Central memory CD4-positive, alpha-beta T cell (primary cell): ENCODE measurements at places on chromosomes 16 and 17.

GRCh38 chr16:66273053-66273452, 93.4 kb upstream of the CDH5 start:
- no peak for DNase-seq

DNA sequence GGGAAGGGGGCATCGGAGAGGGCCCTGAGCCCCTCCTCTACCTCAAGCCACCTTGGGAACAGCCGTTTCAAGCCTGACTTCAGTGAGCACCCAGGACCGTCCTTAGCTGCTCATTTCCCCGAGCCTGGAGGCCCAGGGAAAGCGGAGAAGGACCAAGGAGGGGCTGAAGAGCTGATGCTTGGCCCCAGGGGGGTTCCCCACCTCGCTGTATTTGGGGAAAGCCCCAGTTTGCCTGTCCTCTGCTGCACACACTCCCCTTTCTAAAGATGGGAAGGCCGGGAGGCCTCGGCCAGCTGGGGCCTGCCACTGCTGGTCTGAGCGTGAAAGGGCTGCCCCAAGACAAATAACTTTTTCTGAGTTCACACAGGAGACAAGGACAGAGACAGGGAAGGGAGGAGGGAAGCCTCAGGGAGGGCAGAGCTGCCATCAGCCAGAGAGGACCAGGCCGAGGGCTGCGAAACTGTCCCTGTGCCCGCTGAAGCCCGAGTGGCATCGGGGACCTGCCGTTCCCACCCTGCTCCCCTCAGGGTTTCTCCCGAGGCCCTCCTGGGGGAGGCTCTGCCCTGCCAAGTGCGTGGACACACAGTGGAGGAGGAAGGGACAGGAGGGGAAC, 11.6 kb downstream of the ZACN start:
- no peak for DNase-seq

GRCh38 chr16:22813223-22813947, 577 bp upstream of the HS3ST2 start:
- DNase-seq = no peak

DNA sequence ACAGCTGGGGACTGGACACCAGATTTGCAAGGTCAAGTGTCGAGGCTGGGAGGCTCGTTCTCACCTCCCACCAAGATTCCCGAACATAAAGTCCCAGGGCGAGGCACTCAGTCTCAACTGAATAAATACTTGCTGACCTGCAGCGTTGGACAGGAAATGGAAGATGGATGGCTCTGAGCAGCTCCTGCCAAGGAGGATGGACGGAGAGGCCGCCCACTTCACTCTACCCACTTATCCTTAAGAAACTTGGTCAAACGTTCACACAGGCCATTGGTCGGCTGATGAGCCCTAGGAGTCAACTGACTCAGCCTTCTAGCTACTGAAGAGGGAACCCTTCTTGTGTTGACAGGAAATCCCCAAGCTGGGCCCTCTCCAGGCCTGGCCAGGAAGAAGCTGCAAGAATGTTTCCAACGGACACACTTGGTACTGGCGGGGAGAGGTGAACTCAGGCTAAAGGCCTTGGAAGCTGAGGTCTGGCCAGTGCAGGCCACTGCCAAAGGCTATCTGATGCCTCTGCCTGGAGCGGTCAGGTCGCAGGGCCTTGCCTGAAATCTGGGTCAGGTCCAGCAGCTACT, 50.0 kb downstream of the VAC14 start:
- no peak for DNase-seq

- DNase-seq = no peak
Observed at GRCh38 chr17:9839433-9839832, 13.7 kb downstream of the GLP2R start.

GRCh38 chr16:52787709-52788108, 240.8 kb upstream of the TOX3 start:
- no peak for DNase-seq

DNA sequence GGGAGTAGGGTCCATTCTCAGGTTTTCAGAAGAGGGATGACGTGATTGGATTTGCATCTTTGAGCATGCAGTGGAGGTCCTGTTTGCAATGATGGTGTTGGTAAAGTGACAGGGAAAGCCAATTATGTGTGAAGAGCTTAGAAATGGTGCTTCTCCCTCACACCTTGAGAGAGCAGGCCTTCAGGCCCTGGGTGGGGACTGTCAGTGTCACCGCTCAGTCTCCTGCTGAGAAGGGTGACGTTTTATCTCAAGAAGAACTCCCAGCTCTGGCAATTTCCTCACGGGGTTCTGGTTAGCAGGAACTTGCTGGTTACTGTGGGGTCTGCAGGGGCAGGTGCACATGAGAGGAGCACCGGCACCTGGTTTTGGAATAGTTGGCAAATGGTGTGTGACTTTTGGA, 11.2 kb downstream of the PLCG2 start:
- DNase-seq = no peak

GRCh38 chr17:21218101-21218500, 4.1 kb upstream of the TMEM11 start:
- DNase-seq = no peak
